T-helper 22 cell (primary cell): ENCODE measurements at places on chromosomes 4 and X.

GRCh38 chrX:49878834-49879655 lies at the start of gene USP27X:
Gene USP27X (plus strand): TSS chrX:49879484. CDS start chrX:49880308, 824 bp downstream.
- peak; percentile 75 for DNase-seq

GRCh38 chr4:22720091-22720490 lies 27.4 kb downstream of the GBA3 start:
- DNase-seq = no peak

DNA sequence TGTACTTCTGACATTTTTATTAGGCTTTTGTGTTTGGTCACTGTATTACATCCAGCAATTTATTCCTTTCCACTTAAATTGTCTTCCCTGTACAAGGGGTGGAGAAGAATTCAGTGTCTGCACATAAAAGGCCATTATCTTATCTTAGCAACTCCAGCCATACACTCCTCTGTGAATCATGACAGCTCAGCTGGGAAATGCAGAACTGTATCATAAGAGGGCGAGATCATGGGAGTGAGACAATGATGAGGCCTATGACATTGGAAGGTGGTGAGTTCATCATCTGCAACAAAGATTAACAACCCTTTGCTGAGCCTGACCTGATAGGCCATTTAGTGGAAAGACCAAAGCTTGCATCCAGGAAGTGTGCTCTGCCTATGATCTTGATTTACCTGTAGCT lies 33.3 kb downstream of the SLIT2 start:
- DNase-seq = no peak

DNA sequence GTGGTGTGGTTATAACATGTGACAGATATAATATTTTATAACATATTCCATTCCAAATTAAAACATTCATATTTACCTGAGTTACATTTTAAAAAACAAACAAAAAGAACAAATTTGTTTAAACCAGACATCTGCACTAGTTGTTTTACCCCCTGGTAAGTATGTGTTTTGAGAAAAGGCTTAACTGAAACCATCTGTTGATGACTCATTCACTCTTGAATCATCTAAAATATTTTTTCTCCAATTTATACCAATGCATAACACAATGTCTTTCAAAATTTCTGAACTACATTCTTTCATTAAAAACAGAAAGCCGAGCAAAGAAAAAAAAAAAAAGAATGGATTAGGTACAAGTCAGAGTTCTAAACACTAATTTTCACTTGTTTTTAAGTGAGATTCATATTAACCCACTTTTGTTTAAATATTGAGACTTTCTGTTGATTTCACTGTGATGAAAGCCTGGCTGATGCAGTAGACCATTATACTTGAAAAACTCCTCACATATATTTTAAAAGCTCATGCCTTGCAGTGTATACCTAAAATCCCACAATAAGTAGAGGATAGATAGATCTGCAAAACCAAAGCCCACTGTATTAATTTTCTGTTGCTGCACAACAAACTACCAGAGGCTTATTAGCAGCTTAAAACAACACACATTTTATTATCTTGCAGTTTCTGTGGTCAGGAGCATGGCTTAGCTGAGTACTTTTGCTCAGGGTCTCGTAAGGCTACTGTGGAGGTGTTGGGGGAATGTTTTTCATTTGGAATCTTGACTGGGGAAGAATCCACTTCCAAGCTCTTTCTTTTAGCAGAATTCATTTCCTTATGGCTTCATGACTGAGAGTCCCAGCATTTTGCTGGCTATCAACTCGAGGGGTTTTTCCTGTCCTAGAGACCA lies 221.5 kb downstream of the PCDH18 start:
- DNase-seq = no peak

- no peak for DNase-seq
Observed at GRCh38 chr4:47002580-47002979, 9.2 kb upstream of the GABRA4 start.

DNA sequence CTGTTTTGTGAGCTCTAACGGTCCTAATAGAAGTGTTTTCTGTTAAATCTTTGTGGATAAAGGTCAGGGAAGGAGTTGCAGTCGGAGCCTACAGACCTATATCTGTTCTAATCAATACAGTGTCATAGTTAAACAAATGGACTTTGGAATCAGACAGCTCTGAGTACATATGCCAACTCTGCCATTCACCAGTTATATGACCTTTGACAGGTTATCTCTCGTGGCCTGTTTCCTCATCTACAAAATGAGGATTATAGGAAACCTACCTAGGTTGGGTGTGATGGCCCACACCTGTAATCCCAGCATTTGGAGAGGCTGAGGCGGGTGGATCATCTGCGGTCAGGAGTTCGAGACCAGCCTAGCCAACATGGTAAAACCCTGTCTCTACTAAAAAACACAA lies 89.7 kb downstream of the MID1IP1 start:
- DNase-seq = no peak

GRCh38 chr4:113474017-113474416 lies 287.5 kb downstream of the CAMK2D start:
- no peak for DNase-seq

DNA sequence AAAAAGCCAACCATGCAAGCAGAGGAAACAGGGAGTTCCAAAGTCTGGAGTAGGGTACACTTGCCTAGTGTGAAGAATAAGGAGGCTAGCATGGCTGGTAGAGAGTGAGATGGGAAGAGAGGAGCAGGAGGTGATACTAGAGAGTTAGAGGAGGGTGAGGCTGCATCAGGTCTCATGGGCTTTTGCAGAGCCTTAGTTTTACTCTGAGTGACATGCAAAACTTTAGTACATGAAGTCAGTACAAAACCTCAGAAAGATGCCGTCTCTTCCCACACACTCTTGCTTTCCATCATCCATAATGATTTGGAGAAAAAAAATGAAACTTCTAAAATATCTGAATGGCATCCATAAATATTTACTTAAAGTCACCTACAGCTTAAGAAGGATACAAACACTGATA lies 5.0 kb downstream of the OPRPN start:
- DNase-seq = no peak

DNA sequence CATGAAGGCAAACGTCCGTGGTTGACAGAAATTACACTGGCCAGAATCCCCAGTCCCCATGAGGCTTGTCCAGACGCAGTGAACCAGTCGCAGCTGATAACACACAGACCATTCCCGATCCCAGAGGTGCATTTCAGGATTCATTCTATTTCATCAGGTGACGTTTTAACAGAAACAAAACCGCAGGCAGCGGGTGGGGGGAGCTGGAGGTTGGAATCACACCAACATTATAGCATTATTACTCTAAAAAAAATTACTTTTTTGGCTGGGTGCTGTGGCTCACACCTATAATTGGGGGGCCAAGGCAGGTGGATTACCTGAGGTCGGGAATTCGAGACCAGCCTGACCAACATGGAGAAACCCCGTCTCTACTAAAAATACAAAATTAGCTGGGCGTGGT lies 25.2 kb downstream of the NOP14 start:
- DNase-seq = no peak

DNA sequence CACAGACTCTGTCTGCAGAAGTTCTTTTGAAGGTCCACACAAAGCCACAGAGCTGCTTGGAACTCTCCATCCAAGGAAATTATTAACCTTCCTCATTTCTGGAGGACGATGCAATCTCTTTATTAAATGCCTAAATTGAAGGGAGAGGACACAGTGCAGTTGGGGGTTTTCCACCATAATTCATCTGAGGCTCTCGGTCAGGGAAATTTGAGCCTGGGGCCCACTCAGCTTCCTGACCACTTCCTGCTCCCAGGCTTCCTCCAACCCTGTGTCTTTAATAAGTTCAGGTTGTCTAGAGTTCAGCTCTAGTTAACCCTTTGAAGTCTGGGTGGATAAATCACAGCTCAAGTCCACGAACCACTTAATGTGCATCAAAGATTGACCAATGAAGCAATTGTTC lies 58.5 kb downstream of the PRPS1 start:
- no peak for DNase-seq

DNA sequence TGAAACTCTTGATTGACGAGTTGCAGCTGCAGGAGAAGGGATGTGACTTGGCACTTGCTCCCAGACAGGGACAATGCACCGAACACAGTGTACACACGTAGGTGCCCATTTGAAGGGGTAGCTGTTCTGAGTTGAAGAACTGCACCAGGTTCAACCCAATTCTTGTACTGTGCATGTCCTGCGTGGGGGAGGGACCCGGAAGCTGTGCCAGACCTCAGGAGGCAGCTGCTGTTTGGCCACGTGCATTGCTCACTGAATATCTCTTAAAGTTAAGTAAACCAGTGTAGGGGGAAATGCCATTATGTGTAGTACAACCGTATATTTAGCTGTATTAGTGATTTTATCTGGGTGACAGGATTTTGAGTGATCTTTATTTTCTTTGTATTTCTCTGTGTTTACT lies 12.0 kb upstream of the RBBP7 start:
- DNase-seq = no peak

- no peak for DNase-seq
Observed at GRCh38 chrX:31851761-31852160, 779.9 kb upstream of the FTHL17 start.

GRCh38 chr4:26343038-26343398 lies 22.2 kb downstream of the RBPJ start:
- DNase-seq = no peak

DNA sequence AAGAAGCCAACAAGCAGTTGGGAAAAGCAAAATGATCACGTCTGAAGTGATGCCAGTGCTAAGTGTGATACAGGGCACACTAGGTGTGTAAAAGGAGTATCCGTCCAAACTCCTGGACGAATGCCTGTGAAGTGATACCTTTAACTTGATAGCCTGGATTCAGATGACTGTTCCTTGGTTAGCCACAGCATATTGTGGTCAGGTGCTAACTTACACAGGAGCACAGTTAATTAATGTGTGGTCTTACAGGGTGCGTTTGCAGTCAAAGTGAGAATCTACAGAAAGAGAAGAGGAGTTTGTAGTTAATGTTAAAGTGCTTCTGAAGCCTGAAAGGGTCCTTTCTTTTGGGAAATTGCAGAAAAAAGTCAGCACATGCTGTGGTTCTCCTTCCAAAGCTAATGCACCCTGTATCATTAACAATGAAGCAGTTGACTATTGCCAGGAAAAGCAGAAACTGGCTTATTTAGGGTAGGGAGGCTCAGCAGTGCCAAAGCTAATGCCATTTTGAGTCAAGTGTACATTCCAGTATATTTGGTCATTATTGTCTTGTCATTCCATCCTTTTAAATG lies 61.1 kb downstream of the DCLK2 start:
- DNase-seq = no peak

GRCh38 chr4:88533088-88533790 lies 9.7 kb upstream of the PYURF start:
- DNase-seq = no peak

DNA sequence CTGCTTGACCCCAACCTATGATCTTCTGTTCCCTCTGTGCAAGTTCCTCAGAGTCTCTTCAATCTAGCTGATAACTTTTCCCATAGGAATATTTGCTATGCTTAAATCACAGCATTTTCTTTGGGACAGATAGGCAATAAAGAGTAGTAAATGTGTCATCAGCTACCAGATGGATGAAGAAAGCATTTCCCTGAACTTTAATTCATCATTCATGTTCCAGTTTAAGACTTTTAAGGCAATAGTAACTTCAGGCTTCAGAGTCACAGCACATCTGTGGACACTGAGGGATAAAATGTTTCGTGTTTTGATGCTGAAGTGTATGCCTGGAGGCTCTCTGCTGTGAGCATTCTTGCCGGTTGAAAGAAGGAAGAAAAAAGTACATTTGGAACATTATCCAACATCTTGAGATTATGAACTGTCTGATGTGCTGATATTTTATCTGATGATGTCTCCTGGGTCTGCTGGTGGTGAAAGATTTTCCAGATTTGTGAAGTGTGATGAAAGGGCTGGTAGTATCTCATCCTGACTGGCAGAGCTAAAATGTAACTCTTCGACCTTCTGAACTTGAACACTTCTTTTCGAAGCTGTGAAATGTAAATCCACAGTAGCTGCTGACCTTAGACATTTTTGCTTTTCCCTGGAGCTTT lies 133.7 kb downstream of the DCLK2 start:
- DNase-seq = no peak

DNA sequence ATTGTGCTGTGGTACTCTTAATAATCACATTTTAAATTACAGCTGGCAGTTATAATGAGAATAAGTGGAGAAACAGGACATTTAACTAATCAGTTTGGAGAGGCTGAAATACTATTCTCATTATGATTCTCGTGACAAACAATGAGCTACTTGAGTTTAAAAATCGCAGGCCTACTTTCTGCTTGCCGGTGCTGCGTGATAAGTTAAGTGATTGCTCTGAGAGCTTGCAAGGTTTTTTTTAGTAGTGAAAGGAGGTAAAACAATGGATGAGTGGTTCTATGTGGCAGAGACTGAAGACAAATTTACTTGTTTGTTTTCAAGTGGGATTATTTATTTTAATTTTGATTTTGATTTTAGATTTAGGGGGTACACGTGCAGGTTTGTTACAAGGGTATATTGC lies 114.0 kb downstream of the RAPGEF2 start:
- no peak for DNase-seq

DNA sequence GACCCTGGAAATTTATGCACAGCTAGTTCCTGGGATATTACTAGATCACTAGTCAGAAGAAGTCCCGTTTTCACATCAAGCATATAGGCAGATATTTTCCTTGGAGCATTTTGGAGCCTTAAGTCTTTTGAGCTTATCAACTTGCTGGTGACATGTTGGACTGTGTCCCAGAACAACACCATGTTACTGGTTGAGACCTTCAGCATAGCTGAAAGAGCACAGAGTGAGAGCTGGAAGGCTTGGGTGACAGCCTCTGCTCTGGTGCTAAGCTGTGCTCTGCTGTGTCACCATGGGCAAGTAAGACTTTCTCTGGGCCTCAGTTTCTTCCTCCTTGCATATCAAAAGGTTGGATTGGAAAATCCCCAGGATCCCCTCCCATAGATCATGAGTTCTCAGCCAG lies 116.6 kb upstream of the FRMPD4 start:
- DNase-seq = no peak

- DNase-seq = no peak
Observed at GRCh38 chr4:140856621-140857062, 100.5 kb upstream of the TBC1D9 start.

DNA sequence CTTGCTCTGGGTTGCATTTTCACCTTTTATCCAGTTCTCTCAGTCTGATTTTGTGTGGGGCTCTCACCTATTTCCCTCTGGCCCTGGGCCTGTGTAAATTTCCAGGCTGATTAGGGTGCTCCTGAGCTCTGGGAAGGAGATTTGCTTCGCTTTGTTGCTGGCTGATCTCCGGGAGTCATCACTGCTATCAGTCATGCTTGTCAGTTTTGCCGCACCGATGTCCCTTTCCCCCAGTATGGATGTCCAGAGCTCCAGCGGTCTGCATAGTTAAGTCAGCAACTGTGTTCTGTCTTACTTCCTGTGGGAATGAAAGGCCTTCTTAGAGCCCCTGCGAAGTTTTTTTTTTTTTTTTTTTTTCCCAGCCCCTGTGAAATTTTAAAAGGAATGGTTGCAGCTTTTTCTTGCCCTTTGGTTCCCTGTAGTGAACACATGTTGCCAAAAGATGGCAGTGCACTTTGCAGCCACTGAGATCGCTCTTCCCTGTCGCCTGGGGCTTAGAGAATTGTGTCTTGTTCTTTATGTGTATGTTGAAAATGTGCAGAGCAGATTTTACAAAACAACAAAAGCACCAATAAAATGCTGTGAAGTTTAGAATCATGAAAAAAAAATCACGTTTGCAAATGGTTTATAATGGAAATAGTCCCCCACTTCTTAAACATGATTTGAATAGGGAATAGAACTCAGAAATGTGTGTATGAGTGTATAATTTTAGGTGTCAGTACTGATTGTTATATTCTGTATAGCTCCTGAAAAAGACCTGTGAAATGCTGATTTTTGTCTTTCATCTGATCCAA lies 109.1 kb upstream of the SLC4A4 start:
- DNase-seq = no peak

- no peak for DNase-seq
Observed at GRCh38 chrX:70485466-70485865, 40.8 kb downstream of the DLG3 start.
